ENCODE measurements at places on chromosomes 12 and 14.

GRCh38 chr12:3179731-3180130 is 102.6 kb downstream of the TSPAN9 start:
- no peak for DNase-seq

DNA sequence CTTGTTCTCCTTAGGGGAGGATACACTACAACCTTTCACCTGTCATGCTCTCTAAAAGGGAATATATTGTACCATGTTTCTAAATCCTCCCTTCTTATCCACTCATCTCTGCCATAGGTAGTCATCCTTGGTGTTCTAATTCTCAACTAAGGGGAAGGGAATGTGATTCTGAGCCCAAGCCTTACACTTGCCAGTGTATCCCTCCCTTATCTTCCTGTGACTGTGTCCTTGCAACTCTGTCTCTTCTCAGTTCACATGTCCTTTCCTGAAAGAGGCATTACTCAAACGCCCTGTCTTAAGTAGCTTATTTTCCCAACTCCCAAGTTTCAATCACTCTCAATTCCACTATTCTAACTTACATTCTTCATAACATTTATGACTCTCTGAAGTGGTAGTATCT is 44.5 kb upstream of the SYT10 start:
- DNase-seq: no peak

DNA sequence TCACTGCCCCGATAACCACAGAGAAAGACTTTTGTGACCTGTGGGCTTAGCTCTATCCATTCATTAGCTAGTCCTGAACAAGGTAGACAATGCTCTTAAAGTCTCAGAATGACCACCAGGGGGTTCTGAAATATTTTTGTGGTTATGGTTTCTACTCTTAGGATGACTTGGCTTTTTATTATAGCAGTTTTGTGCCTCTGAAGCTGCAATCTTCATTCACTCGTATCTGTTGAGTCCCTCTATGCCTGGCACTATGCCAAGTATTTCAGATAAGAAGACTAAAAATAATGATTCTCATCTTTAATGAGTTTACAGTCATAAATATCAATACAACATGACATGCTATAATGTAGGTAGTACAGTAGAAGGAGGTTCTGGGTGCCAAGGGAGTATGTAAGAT is 130.8 kb upstream of the TRHDE start:
- DNase-seq: peak; percentile 7

- peak; percentile 87 for DNase-seq
Measured at GRCh38 chr12:88247241-88247643, 105.1 kb downstream of the TMTC3 start.

GRCh38 chr12:97308576-97309198 is 153.9 kb upstream of the RMST start:
- peak; percentile 62 for DNase-seq

DNA sequence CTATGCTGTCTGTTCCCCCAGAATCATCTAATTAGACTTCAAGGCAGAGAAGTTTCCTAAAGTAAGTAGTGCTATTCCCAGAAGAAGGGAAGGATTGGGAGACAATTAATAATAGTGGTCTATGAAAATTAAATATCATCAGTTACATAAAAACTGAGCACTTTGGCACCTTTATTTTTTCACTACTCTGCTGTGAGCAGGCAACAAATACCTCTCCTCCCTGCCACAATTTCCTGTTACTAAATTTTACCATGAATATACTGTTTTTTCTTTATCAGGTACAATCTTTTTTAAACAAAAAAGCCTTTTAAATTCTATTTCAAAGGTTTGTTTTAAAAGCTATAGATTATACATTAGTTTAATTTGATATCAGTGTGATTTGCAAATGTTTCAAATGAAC is 29.4 kb upstream of the KRAS start:
- no peak for DNase-seq

DNA sequence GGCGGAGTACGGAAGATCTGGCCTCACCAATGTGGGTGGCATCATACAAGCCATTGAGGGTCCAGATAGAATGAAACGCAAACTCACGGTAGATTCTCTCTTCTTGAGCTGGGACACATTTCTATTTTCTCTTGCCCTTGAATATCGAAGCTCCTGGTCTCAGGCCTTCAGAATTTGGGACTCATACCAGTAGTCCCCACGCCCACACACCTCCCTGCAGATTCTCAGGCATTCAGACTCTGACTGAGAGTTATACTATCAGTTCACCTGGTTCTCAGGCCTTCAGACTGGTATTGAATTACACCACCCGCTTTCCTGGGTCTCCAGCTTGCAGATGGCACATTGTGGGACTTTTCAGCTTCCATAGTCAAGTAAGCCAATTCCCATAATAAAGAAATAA is 37.8 kb downstream of the EIF2S3B start:
- DNase-seq: no peak

GRCh38 chr12:15603474-15604085 is 185.6 kb downstream of the EPS8 start:
- no peak for DNase-seq

DNA sequence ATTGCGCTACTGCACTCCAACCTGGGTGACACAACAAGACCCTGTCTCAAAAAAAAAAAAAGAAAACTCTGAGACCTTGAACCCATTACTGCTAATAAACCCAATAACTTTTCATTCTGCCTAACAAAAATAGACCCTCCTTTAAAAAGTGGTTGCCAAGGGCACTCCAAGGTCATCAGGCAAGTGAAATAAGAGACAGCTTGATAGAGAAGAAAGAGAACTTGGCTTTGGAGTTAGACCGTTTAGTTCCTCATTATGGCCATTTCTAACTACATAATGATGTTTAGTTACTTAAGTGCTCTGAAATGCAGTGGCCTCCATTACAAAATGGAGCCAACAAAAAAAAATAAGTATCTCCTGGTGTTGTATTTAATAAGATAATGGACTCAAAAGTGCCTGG is 55.9 kb downstream of the PHLDA1 start:
- no peak for DNase-seq

DNA sequence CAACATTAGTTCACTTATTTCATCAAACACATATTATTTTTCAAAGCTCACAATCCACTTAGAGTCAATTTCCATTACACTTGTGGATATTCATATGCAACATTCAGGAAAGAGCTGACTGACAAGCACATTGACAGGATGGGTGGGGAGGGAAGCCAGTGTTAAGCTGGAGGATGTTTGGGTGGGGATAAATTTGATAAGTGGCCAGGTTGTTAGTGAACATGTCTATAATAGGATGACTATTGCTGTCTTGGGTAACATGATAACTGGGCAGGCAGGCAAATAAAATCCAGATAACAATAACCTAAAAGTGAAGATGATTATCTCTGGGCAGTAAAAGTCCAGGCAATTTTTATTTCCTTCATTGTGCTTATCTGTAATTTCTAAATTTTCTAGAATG is 73.8 kb upstream of the OSBPL8 start:
- no peak for DNase-seq

GRCh38 chr14:96098309-96098998 is 59.3 kb downstream of the C14orf132 start:
- DNase-seq: peak; percentile 53

GRCh38 chr12:57196439-57196838 is 20.2 kb upstream of the NXPH4 start:
- DNase-seq: no peak

DNA sequence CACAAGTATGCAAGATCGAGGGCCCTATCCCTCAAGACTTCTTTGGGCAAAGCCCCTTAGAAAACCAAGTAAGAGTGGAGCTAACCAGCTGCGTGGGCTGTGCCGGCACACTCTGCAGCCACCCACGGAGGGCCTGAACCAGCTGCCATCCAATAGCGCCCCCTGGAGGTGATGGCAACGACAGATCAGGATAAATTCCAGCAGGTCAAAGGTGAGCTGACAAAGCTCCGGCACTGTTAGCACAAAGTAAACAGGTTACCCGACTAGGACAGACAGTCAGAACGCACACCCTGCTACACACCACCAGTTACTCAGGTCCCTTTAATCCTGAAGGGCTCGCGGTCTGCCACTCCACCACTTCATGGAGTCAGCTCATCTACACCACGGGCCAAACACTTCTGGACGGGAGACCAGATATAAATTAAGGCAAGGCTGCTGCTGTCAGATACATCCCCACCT is 4.9 kb downstream of the ZBTB39 start:
- DNase-seq: peak; percentile 14

DNA sequence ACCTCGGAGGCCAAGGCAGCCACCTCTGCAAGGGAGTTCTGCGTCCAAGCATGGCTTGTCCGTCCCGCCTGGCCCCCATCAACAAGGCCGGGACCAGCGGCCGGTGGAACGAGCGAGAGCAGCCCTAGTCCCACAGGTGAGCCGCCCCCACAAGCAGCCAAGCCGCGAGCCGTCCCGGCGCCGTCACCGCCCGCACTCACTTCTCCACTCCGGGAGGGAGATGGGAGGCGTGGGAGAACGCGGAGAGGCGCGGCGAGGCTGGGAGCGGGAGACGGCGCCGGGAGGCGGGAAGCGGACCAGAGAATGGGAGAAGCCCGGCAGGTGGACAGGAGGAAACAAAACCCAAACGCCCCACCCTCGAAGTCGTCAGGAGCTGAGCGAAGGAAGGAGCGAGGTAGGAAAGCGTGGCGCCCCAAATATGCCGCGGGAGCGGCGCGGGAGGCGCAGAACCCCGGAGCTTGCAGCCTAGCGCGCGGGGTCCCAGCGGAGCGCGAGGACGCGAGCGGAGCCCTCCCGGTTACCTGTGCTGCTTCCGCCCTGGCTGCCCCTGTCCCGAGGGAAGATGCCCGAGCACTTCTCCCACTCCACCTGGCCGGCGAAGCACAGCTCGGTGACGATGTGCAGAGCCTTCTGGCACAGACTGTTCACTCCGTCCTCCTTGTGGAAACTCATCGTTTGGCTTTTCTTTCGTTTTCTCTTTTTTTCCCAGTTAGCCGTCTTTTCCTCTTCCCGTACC is 600 bp downstream of the SYT10 start:
- DNase-seq: peak; percentile 0

- DNase-seq: no peak
Measured at GRCh38 chr14:65846196-65846868, 433.8 kb downstream of the FUT8 start.

DNA sequence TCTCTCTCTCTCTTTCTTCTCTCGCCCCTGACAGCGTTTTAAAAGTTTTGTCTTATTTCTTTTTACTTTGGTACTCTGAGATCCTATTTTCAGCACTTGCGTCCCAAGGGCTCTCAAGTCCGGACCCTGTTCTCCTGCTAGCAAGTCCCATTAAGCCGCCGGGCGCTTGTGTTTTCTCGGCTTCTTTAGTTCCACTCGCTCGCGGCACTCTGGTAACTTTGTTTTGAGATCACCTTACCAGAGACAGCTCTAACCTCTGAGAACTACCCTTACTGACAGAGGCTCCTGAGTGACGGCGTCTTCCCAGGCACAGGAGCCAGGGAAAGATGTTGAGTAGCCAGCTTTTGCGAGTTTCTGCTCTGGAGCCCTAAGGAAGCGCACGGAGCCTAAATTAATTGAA is 2.7 kb upstream of the MYF5 start:
- DNase-seq: peak; percentile 53

- peak; percentile 11 for DNase-seq
Measured at GRCh38 chr14:25120261-25120660, 70.3 kb upstream of the STXBP6 start.

DNA sequence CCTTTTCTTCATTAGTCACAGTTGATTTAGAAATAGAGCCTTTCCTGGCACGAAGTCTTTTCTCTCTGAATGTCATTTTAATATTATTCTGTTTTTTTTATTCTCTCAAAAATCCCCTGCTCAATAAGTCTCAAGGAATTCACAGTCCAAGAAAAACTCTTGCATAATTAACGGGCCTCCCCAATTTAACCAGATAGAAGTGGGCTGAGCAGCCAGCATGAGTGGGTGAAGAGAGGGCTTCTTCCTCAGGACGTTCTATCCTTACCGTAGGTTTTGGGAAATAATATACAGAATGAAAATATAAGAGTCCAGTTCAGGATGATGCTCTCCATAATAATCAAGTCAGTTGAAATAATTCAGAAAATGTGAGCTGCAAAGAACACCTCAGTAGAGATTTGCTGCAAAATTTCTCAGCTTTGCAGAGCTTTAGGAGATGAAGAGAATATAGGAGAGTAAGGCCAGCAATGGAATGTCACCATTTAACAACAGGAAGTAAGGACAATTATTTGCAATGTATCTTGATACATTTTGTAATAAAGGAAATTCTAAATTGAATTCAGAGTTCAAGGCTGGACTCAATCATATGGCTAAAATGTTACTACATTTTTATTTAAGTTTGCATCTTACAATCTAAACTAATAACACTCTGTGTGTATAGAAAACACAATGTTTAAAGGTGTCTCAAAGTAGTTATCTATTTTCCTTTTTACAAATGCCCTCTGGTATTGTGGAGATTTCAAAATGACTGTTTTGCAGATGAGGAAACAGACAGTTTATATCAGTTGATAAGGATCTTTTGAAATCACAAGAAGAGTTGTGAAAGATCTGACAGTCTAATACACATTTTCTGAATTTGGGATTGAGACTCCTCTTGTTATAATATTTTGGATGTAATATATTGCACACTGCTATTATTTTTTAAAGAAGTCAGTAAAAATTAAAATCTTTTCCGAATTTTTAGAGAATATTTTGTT is 1724.1 kb upstream of the SEL1L start:
- DNase-seq: no peak

- DNase-seq: no peak
Measured at GRCh38 chr12:81166790-81167189, 88.9 kb downstream of the ACSS3 start.

- DNase-seq: no peak
Measured at GRCh38 chr14:30748343-30748742, 126.0 kb upstream of the COCH start.

DNA sequence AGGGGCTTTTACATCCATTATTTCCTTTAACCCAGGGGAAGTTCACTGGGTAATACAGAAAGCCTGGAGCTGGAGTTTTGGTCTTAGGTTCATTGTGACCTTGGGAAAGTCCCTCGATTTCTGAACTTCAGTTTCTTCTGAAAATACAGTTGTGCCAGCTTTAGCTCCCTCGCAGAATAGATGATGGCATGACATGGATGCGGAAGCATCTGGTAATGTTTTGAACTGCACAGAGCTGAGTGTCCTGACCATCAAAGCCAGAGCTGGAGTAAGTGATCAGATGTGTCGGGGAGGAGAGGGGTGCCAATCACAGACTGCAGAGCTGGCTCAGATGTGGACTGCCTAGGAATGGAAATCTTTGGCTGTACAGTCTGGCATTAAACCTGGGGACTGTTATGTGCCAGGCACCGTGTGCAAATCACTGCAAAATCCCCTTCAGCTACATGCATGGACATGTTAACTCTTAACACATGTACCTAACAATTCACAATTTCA is 180.9 kb downstream of the ETV6 start:
- no peak for DNase-seq

GRCh38 chr14:51147183-51147582 is 52.3 kb upstream of the TRIM9 start:
- DNase-seq: peak; percentile 16

GRCh38 chr12:40874868-40875267 is 182.6 kb downstream of the CNTN1 start:
- no peak for DNase-seq

- DNase-seq: no peak
Measured at GRCh38 chr12:51320311-51320694, 3.7 kb downstream of the BIN2 start.

GRCh38 chr12:63958876-63959580 is 114.5 kb downstream of the SRGAP1 start:
- DNase-seq: no peak

All from astrocyte of the spinal cord (primary cell).